ENCODE measurements at places on chromosomes 2 and 18.
A peak's percentile ranks its signal among the peaks of the same experiment; 100 is the strongest.

GRCh38 chr2:1791685-1792435 is 47.5 kb upstream of the PXDN start:
- no peak for DNase-seq

GRCh38 chr2:33411765-33412164 is 64.7 kb upstream of the RASGRP3 start:
- DNase-seq: peak; percentile 35

DNA sequence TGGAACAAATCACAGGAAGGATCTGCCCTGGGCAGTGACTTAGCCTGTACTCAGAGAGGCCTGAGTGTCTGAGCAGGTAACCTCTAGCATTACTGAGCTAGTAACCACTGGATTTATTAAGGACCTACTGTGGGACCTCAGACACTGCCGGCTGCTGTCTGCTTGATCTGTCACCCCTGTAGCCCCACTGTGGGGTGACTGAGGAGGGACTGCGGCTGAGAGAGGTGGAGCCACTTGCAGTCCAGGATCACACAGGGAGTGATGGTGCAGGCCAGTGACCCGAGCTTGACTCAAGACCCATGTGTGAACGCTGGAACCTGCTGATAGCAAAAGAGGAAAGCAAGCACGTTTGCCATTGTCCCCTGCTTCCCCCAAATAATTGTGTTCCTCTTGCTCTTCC is 15.6 kb downstream of the CHMP1B start:
- no peak for DNase-seq

GRCh38 chr18:79540161-79540903 is 139.3 kb upstream of the CTDP1 start:
- no peak for DNase-seq

All from HuH-7.5 (cell line).